ENCODE measurements at places on chromosomes 4 and X.

GRCh38 chr4:108219998-108220397, 51.3 kb upstream of the LEF1 start:
- DNase-seq: no peak

DNA sequence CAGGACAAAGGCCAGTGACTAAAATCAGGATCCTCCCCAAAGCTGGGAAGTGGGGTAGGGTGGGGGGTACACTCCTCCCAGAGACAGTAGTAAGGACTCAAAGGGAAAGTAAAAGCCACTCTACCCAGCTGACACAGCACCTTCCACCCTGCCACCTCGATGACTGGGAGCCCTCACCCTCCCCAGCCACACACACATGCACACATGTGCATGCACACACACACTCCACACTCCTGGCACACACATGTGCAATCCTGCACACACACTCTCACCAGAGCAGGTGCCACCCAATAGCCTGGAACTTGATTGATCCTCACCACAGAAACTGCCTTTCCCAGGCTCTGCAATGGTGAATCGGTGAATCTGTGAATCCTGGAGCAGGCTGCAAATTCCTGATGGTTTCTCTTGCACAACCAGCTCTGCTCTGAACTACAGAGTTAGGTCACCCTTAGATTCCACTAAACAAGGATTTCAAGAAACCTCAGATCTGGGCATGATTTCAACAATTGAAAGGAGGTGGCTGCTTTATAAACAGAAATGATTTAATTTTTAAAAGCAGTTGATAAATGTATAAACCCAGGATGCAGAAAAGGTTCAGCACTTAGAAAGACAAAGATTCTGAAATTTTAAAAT, 21.5 kb downstream of the AMOT start:
- DNase-seq: peak; percentile 92

GRCh38 chr4:26238426-26238777, 82.4 kb upstream of the RBPJ start:
- no peak for DNase-seq

- DNase-seq: peak; percentile 38
Measured at GRCh38 chr4:42048394-42048793, 58.1 kb downstream of the SLC30A9 start.

GRCh38 chrX:69313617-69314290, 148.5 kb upstream of the PJA1 start:
- DNase-seq: no peak

DNA sequence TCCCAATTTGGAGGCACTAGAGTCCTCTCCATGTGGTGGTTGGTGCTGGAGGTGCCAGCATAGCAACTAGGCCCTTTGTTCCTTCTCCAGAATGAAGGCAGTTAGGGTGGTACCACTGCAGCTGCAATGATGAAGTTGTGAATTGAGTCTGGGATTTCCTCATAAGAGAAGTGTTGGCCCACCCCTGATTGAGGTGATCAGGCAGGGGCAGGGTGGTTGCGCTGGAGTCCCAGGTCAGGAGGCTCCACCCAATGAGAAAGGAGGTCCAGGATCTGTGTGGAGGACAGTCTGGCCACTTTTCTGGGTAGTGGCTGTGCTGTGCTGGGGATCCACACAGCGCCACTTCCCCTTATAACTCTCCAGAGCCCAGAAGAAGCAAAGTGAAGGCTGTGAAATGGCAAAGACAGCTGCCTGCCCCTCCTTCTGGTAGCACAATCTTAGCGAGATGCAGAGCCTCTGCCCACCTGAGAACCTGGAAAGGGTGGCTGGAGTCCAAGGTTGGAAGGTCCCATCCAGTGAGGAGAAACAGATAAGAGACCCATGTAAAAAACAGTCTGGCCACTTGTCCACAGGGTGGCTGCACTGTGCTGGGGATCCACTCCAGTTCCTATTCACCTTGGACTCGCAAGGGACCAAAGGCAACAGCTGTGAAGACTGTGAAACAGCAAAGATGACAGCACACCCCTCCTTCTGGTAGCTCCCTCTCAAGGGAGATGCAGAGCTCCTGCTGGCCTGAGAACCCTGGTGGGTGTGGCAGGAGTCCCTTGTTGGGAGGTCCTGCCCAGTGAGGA, 124.6 kb downstream of the RRAGB start:
- no peak for DNase-seq

GRCh38 chrX:120358737-120359456, 3.0 kb upstream of the ATP1B4 start:
- DNase-seq: peak; percentile 0

DNA sequence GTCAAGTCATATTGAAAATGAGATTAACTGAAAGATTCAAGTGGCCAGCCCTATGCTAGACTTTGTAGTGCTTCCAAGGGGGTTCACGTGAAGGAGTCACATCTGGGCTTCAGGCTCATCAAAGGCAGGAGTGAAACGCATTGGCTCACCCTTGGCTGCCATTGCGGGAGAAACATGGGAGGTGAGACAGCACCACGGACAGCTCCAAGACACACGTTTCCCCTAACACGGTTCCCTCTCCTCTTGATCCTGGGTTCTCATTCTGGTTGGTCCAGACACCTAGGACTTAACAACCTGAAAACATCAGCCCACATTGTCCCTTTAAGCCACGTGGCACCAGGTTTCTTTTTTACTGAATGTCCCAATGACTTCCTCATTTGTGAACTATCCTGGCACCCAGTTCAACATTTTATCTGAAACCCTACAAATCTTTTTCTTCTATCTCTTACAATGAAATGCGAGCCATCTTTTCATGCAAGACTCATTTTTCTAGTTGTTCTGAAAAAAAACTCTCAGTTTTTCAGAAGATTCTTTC, 279.0 kb upstream of the VCX3A start:
- DNase-seq: no peak

DNA sequence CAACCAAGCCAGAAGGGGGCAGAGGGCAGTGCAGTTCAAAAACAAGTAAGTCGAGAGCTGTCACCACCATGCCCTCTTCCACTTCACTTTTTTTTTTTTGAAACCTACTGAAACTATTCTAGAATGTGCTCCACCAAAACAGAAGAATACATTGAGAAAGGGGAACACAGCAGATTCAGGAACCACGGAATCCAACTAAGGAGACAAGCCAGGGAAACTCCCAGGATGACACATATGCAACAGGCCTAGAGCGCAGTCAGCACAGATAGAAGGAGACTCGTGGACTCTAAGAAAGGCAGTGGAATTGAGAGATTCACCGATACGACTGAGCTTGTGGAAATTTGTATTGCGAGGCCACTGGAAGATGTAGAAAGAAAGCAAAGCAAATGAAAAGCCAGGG, 66.1 kb downstream of the PHKA2 start:
- no peak for DNase-seq

DNA sequence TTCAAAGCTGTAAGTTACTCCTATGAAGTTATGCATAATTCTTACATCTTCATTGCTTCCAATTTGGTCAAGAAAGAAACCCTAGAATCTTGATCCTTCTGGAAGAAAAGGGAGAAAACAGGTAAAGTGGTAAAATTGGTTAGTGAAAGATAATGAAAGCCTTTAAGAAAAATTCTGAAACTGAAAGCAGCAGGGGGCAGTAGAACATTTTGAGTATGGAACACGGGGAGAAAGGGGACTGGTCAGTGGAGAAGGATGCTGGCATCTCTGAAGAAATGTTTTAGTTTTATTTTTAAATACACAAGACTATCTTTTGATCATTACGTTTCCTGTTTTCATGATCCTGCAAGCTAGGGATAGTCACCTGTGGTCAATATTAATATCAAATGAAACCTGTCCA, 54.3 kb downstream of the SLIT2 start:
- DNase-seq: peak; percentile 53
